Activated T-helper 1 cell treated with anti-CD3 and anti-CD28 coated beads, Interleukin-12 subunit alpha, Interleukin-12 subunit beta, Interleukin-2, Interleukin-4 antibody, amounts not matched to agents 30 ng/mL and 10 ng/mL and 1 ng/mL, durations not matched to agents 14 hours and 24 hours and 36 hours (primary cell): ENCODE measurements at places on chromosomes 12 and 14. TPM values are rescaled to one million over a fixed set of nuclear protein-coding genes. Genes with fewer than 3 reads are reported as not detected.

DNA sequence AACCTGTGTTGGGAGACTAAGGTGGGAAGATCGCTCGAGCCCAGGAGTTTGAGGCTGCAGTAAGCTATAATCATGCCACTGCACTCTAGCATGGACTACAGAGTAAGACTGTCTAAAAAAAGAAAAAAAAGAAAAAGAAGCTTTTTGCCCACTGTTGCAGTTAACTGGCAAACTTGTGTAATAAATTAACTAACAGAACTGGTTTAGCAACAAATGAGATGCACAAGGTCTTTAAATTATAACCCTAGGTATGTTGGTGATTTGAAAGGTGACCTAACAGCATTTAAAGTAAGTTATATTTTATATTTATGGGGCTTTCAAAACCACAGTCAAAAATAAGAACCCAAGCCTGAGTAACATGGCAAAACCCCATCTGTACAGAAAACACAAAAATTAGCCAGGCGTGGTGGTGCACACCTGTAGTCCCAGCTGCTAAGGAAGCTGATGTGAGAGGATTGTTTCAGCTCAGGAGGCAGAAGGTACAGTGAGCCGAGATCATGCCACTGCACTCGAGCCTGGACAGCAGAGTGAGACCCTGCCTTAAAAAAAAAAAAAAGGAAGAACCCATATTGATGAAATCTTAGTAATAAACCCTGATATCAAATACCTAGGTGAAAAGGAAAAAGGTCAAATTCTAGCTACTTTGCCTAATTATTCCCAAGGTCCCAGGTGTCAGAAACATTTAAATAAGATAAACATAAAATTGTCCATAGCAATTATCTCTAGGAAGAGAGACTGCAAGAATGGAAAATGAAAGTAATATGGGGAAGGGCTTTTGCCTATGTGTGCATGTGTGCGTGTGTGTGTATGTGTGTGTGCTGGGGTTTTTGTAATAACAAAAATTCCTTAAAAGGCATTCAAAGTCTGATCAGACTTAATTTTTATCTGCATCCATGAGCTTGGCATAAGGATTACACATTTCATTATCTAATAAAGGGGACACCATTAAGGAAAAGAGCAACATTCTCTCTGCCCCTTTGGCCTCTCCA, 15.4 kb downstream of the SYNE2 start:
- peak; percentile 11 for DNase-seq

Gene FAM186B
- 0.29 and 0.62 TPM in 2 replicates for total RNA-seq

Gene ADAMTS20
- not detected in 2 replicates for total RNA-seq

- no peak for DNase-seq
Measured at GRCh38 chr14:23307146-23307530, 505 bp downstream of the BCL2L2 start.

GRCh38 chr14:101098177-101098576, 194.7 kb upstream of the RTL1 start:
- no peak for DNase-seq

Gene ANO2
- not detected in 2 replicates for total RNA-seq

GRCh38 chr12:47184813-47185212, 105.1 kb upstream of the AMIGO2 start:
- no peak for DNase-seq

GRCh38 chr14:102321456-102322422, 2.2 kb downstream of the ZNF839 start:
- DNase-seq, result no peak

GRCh38 chr14:52089218-52089617, 20.4 kb upstream of the NID2 start:
- DNase-seq, result no peak

DNA sequence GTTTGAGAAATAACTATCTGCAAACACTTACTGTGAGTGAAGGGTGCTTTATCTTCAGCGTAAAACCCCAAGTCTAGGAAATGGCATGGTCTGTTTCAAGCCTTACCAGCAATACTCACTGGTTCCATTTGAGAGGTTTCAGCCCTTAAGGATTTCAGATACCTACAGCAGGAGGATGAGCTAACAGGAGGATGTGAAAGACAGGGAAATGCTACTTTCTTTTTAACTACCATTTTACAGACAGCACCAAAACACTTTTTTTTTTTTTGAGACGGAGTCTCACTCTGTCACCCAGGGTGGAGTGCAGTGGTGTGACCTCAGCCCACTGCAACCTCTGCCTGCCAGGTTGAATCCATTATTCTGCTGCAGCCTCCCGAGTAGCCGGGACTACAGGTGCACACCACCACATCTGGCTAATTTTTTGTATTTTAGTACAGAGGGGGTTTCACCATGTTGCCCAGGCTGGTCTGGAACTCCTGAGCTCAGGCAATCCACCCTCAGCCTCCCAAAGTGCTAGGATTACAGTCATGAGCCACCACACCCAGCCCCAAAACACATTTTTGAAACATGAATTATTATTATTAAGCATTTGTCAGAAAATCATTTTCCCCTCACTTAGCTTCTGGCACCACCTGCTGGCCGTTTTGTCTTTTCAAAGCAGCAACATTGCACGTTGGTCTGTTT, 4.6 kb downstream of the MTRFR start:
- peak; percentile 36 for DNase-seq

DNA sequence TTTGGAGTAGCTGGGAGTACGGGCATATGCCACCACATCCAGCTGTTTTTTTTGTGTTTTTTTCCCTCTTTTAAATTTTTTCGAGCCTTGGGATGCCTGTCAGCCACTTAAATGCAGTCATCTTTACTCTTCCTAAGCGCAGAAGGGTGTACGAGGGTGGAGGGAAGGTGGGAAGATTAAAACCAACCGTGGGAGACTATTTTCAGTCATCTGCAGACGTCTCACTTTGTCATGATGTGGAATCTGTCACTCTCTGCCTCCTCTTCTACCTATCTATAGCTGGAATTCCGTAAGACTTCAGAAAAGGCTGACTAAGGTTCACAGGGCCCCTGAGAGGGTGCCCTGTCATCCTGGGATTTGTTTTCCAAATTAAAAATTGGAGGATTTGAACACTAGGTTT, 105.3 kb downstream of the SAMD4A start:
- DNase-seq, result no peak

Gene TCL1A
- total RNA-seq, result not detected in 2 replicates
